ENCODE measurements at places on chromosomes 5 and 9. TPM values are rescaled to one million over a fixed set of nuclear protein-coding genes. Genes with fewer than 3 reads are reported as not detected.
A peak's percentile ranks its signal among the peaks of the same experiment; 100 is the strongest.

- peak; percentile 9 for DNase-seq
Measured at GRCh38 chr9:108511307-108511706, 344.5 kb downstream of the ACTL7B start.

DNA sequence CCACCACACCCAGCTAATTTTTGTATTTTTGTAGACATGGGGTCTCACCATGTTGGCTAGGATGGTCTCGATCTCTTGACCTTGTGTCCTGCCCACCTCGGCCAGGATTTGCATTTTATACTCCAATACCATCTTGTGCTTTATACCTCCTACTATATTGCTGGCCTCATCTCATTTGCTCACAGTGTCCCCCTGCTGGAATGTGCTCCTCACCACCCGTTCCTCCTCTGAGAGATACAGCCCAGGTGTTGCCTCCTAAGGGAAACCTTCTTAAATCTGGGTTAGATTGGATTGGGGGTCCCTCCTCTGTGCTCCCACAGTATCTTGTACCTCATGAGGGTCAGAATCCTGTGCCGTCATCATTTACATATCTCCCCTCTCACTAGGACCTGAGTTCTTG, 131.7 kb downstream of the PAPPA start:
- DNase-seq: no peak

- no peak for DNase-seq
Measured at GRCh38 chr5:167819406-167819805, 472.0 kb upstream of the WWC1 start.

DNA sequence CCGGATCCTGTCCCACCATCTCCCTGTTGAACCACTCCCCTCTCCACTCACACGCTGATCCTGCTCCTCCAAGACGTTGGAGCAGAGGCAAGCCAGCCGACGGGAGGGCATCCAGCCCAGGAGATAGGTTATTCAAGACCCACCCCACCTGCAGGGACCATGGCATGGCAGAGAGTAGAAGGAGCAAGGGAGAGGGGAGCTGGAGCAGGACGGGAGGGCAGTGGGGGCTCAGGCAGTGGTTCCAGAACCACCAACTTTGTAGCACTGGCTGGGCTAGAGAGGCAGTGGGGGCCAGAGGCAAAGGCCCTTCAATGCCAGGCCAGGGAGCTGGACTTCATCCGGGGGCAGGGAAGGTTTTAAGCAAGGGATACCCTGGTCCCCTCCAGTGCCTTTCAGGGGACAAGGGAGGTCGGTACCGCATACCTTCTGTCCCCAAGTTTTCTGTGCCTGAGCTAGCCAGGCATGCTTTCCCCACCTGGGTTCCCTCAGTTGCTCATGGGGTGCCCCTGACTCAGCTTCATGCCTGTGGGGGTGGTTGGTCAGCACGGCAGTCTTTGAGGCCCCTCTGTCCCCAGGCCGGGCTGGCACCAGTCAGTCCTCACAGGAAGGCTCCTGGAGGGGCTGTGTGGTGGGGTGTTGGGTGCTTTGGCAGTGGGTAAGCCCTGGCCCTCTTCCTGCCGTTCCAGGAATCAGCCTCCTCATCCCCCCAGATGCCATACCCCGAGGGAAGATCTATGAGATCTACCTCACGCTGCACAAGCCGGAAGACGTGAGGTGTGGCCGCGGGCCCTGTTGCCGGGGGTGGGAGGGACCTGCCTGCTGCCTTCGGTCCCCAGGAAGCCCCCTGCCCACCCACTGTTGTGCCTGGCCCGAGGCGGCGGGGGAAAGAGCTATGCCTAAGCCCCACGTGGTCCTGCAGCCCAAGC, 22.4 kb downstream of the HK3 start:
- DNase-seq: no peak

DNA sequence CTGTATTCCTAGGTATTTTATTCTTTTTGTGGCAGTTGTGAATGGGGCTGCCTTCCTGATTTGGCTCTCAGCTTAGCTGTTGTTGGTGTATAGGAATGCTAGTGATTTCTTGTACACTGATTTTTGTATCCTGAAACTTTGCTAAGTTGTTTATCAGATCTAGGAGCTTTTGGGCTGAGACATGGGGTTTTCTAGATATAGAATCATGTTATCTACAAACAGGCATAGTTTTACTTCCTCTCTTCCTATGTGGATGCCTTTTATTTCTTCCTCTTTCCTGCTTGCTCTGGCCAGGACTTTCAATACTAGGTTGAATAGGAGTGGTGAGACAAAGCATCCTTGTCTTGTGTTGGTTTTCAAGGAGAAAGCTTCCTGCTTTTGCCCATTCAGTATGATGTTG, 129.9 kb downstream of the DMXL1 start:
- no peak for DNase-seq

- DNase-seq: no peak
Measured at GRCh38 chr5:2574155-2574554, 177.3 kb downstream of the IRX2 start.

DNA sequence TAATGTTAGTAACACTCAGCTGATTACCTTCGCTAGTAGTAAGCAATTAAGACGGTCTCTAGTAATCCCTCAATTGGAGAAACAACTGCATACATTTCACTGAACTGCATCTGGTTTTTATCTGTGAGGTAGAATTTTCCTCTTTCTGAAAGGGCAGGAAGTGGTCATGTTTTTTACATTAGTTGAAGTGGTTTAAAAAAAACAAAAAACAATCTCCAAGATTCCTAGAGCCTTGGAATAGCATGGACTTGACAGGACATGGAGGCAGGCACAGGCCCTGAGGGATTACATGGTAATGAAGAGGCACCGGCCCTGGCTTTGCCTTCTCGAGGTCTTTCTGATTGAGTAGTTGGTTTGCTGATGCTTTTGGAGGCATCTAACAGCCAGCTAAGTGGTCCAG, 25.8 kb downstream of the THBS4 start:
- DNase-seq: no peak

Gene ORM2
- not detected for total RNA-seq
